ENCODE measurements at places on chromosomes 5 and 9.
A peak's percentile ranks its signal among the peaks of the same experiment; 100 is the strongest.

DNA sequence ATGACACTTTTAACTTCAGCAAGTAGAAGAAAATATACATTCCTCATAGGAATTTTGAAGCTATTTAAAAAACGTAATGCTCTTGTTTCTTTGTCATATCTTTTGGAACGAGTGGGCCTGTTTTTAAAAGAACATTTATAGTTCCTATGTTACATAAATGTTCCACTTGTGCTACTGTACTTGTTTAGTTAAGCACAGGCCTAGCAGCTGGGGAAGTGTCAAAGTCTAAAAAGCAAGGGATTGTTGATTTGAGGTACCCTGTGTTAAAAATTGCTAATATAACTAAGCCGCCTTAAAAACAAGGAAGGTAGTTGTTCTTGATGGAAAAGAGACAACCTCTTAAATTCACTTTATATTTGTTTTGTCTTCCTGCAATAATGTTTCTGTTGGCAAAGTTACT lies 27.2 kb upstream of the ELL2 start:
- no peak for DNase-seq

DNA sequence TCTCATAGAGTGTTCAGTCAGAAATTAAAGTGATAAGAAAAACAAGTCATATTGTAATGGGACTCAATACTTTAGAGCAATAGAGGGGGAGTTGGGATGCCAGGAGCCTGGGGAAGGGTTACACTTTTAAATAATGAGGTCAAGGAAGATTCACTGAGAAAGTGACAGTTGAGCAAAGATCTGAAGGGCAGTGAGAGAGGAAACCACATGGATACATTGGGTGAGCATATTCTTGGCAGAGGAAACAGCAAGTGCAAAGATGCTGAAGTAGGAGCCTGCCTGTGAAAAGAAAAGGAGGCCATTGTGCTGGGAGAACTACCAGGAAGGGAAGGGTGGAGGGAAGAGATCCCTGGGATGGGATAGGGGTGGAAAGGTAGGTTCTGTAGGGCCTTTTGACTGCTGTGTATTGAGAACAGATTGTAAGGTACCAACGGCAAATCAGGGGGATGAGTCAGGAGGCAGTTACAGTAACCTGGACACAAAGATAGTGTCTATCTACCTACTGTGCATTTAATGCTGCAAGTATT lies 79.4 kb downstream of the PAM start:
- no peak for DNase-seq

- no peak for DNase-seq
These were observed 2.2 kb downstream of the FTMT start for GRCh38 chr5:121853850-121854249.

- no peak for DNase-seq
These were observed 96.0 kb upstream of the SLC28A3 start for GRCh38 chr9:84436386-84437109.

- DNase-seq = no peak
These were observed 25.1 kb upstream of the CD180 start for GRCh38 chr5:67221487-67222242.

DNA sequence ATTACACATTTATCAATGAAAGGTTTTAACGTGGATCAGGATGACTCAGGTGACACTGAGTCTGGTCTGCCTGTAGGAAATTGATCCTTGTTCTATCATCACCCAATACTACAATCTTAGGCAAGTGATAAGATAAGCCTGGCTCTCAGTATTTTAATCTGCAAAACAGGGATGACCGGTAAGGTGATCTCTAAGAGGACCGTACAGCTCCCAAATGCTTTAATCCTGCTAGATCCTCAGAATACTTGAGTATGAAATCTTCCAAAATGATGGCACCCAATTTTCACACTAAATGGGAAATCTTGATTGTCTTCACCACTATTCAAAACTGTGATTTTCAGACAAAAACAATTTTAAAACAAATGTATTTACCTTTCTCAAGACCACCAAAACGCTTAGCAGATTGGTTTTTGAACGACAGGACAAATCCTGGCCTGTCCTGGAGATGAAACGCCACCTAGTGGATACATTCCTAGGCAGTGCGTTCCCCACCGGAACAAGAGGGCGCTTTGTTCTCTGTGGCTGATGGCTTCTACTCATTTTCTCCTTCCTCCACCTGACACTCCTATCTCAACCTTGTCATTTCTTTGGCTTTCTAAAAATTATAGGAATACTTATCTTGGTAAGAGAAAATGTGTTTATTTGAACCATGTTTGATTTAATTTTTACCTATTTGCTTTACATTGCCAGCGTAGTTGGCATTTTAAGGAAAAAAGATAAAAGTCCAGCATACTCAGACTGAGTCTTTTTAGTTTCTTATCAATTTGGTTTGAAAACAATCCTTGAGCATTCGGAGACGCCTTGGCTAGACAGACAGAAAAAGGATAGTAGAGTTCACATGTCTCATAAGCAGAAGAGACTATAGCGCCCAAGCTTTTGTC lies 41.2 kb upstream of the VCAN start:
- peak; percentile 40 for DNase-seq

- DNase-seq = no peak
These were observed 3.9 kb downstream of the GCNT4 start for GRCh38 chr5:75048457-75048953.

DNA sequence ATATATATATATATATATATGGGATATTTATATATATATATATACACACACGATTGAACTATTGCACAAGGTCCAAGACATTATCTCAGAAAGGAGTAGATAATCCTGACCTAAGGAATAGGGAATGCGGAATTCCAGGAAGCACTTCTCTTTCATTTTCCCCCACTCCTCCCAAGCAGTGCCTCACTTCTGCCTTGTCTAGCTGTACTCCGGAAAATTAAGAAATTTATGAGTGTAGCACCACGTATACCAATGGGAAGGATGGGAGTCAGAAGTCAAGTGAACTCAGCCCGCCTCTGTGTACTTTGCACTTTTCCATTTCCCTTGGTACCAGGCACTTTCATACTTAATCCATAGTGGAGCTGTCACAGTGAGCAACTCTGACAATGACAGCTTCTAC lies 10.9 kb downstream of the SLC36A1 start:
- no peak for DNase-seq

DNA sequence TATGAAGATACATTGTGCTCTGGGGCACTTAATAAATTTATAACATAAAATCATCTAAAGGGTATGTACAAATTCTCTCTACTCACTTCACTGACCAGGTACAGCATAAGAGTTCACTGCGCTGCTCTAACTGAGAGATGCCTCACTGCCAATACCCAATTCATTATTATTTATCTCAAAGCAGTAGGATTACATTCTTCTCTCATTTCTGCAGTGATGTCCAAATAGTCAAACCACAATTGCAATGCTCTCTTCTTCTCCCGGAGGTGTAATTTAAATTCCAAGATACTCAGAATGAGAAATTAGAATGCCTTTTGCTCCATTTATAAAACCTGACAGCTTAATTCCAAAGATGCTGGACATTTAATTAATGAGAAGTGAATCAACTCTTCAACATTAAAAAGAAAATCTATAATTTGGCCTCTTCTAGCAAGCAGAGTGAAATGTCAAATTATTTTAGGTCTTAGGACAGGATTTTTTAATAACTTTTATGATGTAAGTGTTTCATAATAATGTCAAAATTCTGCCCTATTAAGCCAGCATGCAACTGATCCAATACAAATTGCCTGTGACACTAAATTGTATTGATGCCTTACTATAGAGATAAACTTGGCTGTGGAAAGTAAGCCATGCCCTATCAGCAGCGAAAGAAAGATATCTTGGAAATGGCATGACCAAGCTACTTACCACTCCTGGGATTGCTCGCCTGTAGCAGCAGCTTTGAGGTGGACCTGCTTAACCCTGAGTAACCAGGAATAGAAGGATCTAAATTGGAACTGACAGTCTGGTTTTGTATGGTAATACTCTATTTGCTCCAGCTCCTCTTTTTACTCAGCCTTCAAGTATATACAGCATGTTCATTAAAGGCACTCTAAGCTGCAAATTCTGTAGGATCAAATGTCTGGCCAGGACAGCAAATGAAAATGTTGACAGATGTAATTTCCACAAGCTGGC lies 374.2 kb upstream of the TYRP1 start:
- no peak for DNase-seq

- DNase-seq = no peak
These were observed 11.7 kb upstream of the IRF1 start for GRCh38 chr5:132501961-132502931.

GRCh38 chr5:64595031-64595855 lies 89.4 kb downstream of the RGS7BP start:
- DNase-seq = no peak

GRCh38 chr9:105006514-105006913 lies 78.6 kb upstream of the ABCA1 start:
- no peak for DNase-seq

GRCh38 chr9:133374612-133375115 lies 1.2 kb downstream of the SURF4 start:
- DNase-seq = no peak

- DNase-seq = no peak
These were observed 2.9 kb upstream of the NPDC1 start for GRCh38 chr9:137048655-137049543.

DNA sequence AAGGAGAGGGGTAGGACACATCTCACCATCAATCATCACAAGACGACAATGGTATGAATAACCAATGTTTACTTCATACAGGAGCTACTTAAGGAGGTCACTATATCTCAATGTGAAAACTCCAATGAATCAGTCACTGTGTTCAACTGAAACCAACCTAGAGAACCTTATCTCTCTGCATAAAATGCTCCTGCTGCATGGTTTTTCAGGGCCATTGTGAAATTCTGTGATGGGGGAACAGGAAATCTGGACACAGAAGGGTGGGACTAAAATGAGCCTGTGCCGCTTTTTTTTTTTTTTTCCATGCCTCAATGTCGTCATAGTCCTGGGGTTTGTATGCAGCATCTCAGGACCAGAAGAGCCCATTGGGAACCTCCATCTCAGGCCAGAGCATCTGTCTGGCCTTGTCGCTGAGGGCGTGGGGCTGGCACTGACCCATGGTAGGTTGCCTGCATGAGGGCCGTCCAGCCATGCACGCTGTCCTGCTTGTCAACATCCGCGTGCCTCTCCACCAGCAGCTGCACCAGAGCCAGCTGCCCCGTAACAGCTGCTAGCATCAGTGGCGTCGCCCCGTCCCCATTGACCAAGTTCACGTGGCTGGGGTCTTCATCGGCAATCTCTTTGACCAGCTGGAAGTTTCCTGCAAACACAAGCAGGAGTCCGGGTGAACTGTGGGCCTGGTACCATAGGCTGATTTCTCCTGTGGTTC lies 12.7 kb downstream of the ANKS6 start:
- no peak for DNase-seq

- no peak for DNase-seq
These were observed 2.2 kb downstream of the UNC5A start for GRCh38 chr5:176812269-176813259.

GRCh38 chr9:122113574-122113973 lies 20.5 kb upstream of the TTLL11 start:
- DNase-seq = no peak

GRCh38 chr5:14059810-14060209 lies 83.3 kb upstream of the TRIO start:
- no peak for DNase-seq

GRCh38 chr9:14616188-14616982 lies 76.8 kb downstream of the ZDHHC21 start:
- DNase-seq = no peak

- no peak for DNase-seq
These were observed 96.9 kb downstream of the CWC27 start for GRCh38 chr5:64865662-64866061.

DNA sequence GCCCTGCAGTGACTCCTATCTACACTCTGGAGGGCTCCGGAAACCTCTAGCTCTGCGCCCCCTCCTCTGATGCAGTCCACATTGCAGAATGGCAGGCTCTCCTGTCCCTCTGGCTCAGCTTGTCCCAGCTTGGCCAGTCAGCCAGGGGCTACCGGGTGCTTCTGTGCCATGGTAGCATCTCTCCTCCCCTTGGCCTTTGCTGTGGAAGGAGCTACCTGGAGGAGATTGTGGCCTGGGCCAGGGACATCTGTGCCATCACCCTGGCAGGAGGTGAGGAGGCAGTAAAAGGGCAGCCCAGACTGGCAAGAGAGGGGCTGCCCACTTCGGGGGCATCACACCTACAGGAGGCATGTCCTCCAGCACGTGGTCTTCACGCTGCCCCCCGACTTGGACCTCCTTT lies 38.1 kb upstream of the FCN1 start:
- no peak for DNase-seq

DNA sequence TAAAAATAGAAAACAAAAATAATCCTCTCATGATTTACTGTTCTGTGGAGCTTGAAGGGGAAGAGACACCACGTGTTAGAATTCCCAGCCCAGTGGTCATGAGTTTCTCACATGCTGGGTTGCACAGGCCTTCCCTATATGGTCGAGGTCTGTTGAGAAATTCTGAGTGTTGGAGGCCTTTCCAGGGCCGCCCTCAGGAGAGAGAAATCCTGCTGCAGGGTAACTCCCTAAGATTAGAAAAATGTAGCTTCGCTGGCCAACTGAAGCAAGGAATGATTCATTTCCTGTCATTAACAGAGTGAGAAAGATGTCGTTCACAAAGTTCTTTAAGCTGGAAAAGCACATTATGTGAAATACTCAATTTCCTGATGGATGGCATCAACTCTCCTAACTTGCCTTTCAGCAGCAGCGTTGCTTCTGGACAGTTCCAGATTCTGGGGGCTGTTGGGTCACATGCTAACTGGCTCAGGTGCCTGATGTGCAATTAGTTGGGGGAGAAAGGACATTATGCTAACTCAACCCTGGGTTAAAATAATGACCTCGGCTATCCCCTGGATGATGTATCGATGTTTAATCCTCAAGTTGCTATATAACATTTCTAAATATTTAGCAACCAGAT lies 104.8 kb upstream of the CD180 start:
- DNase-seq = no peak

DNA sequence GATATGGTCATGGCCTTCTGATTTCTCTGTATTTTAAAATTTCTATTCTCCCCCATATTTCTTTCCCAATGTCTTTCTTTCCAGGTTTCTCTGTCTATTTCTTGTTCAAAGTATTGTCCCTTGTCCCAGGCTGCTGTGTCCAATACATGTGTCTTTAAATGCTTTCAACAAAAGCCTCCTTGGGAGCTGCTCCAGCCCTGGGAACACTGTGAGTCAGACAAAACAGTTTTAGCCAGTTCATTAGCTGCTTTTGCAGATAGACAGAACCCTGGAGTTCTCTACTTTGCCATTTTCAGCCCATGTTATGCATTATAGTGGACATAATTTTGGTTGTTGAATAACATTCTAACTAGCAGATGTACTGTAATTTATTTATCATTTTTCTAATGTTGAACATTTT lies 20.5 kb upstream of the JAK2 start:
- DNase-seq = no peak

DNA sequence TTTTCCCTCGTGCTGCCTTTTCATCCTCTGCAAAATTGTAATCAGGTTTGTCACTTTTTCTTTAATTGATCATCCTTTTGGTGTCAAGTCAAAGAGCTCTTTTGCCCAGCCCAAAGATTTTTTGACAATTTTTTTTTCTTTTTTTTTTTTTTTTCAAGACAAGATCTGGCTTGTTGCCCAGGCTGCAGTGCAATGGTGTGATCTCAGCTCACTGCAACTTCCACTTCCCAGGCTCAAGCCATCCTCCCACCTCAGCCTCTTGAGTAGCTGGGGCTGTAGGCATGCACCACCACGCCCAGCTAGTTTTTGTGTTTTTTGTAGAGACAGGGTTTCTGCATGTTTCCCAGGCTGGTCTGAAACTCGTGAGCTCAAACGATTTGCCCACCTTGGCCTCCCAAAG lies 36.7 kb downstream of the CDK7 start:
- DNase-seq = no peak
